NCI-H2171 (cell line): ENCODE measurements at places on chromosomes 13 and 19.

DNA sequence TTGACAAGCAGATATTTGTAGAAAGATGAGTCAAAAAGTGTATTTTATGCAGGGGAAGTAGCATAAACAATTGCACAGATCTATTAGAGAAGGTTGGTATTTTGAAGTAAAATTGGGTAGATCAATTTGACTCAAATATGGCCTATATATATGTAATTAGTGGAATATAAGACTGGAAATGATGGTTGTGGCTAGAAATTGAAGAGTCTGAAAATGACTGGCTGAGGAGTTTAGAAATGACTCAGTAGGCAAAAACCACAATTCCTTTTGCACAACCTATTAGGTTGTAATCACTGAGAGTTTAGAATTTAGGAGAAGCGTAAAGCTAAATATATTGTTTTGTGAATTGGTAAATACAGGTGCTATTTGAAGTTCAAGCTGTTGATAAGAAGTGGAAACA lies 622.6 kb upstream of the PCDH20 start:
- DNase-seq = no peak

DNA sequence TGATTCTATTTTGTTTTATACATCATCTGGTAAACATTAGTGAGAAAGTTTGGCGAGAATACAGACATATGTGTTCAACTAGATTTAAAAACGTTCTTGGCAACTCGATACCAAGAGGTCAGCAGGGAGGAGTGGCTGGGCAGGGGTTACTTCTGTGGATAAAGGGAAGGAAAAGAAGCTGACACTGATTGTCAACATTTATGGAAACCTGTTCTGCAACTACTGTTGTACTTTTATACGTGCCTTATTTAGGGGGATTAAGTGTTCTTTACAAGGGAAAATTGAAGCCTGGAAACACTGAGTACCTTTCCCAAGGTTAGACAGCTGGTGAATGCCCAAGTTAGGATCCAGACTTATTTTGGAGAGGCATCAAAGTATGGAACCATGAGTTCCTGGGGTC lies 65.0 kb downstream of the MTUS2 start:
- no peak for DNase-seq

DNA sequence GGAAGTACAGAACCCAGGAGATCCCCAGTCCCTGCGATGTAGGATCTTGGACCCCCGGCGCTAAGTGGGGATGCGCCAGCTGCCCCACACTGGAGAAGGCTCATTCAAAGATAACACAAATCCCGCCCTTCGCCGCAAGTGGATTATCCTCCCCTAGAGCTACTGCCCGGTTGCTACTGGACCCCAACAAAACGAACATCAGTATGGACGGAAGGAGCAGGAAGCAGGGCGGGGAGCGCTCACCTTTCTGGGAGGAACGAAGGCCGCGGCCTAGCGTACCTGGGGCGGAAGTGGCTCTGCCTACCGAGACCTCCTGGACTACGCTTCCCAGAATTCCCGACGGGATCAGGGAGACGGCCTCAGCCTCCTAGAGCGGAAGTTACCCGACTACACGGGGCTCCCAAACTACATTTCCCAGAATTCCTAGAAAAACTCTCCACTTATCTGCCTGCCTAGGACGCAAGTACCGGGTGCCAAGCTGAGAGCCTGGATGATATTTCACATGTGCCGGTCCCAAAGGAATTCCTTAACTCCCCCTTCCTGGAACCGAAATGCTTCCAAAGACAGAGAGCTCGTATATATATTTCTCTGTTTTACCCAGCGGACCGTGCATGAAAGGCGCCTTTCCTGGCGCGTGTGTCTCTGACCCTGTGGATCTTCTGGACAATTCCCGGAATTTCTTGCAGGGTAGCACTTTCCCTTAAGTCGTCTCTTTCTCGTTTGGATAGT lies at the start of gene ZNF112:
Gene ZNF112 (minus strand): TSS at position 298 of the 729 bp plus-strand sequence. CDS start 16,141 bp downstream, outside the sequence.
- DNase-seq = peak; percentile 97

GRCh38 chr13:52995946-52996345 lies 32.7 kb upstream of the OLFM4 start:
- no peak for DNase-seq

DNA sequence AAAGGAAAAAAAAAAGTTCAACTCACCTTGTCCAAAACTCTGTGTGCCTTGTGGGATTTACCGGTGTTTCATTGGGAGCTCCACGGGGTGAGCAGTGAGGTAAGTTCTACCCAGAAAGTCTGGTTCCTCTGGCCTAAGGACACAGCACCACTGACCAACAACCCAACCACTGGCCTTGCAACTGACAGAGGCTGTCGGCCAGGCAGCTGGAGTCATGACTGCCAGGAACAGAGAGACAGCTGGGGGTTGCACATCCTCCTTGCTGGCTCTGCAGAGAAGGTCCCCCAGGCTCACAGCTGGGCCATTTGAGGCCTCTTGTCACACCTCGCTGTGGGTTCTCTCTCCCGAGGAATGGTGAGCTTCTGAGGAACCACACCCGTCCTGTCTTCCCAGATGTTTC lies 59.5 kb downstream of the ANKRD10 start:
- DNase-seq = no peak

DNA sequence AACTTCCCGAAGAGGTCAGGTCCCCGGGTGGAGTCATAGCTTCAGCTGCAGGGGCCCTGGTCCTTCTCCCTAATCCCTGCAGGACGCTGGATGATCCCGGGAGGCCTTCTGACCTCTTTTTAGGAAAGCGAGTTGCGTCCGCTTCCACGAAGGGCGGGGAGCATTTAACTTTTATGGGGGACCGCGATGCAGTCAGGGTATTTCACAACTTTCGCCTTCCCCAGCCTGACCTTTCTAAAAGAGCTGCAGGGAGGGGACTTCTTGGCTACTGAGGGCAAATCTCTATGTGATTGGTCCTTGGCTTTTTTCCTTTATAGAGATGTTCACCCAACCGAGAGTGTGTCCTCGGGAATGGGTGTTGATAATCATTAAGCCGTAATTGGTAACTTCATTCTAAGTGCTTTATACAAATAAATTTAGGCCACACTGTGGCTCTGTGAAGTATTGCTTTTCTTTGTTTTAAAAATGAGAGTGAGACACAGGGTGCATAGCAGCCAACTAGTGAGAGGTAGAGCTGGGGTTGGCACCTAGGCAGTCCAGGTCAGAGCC lies 778 bp downstream of the ZNF230 start:
- no peak for DNase-seq

GRCh38 chr13:75175575-75175974 lies 306.4 kb downstream of the TBC1D4 start:
- DNase-seq = no peak

GRCh38 chr13:84086847-84087162 lies 204.5 kb upstream of the SLITRK1 start:
- DNase-seq = no peak
